ENCODE measurements at places on chromosomes 6 and 20.

DNA sequence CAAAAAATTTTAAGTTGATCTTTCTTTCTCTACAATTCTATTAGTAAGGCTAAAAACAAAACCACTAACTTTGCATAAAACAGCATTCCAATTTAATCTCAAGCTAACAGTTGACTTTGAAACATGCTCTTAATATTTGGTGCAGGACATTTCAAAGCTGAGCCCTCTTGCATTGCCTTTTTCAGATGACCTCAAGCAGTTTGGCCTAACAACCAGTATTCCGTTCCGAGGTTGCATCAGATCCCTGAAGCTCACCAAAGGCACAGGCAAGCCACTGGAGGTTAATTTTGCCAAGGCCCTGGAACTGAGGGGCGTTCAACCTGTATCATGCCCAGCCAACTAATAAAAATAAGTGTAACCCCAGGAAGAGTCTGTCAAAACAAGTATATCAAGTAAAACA lies 194.0 kb downstream of the ARHGAP18 start:
- DNase-seq, result no peak

GRCh38 chr6:104705095-104705707 lies 154.5 kb downstream of the HACE1 start:
- DNase-seq, result no peak

GRCh38 chr20:33007376-33008335 lies at the start of gene BPIFB2:
Gene BPIFB2, plus strand, starts transcription at chr20:33007704. Its CDS starts 871 bp downstream, at chr20:33008575.
- no peak for DNase-seq

DNA sequence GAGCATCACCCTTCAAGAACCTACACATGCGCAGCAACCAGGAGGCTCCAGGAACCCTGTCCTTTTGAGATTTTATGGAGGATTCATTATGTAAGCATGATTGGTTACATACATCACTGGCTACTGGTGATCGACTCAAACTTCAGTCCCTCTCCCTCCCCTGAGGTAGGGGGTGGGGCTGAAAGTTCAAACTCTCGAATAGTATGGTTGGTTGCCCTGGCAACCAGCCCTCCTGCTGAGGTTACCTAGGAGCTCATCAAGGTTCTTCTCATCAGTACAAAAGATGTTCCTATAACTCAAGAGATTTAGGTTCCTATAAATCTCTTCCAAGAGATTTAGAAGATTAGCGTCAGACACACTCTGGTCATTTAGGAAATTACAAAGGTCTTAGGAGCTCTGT lies 21.9 kb upstream of the ZSCAN9 start:
- no peak for DNase-seq

DNA sequence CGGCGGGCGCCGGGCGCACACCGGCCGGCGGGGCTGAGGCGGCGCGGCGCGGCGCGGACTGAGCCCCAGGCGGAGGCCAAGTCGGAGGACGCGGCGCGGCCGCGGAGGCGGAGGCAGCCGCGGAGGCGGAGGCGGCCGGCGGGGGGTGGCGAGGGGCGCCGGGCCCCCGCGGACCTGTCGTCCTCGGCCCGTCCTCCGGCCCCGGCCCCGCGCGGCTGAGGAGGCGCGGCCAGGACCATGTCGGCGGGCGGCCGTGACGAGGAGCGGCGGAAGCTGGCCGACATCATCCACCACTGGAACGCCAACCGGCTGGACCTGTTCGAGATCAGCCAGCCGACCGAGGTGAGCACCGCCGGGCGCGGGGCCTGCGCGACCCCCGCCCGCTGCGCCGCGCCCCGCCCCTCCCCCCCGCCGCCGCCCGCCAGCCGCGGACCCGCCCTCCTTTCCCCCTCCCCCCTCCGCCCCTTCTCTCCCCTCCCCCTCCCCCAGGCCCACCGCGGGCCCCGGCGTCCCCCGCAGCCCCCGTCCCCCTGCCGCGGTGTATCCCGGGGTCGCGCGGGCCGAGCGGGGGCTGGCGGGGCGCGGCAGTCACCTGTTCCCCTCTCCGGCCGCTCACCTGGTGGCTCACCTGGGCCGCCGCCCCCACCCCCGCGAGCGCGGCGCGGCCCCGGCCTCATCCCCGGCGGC lies at the start of gene AFDN:
AFDN (plus strand) TSS at position 16 of the 687 bp plus-strand sequence; CDS start at position 238, 222 bp downstream.
- DNase-seq, result no peak

GRCh38 chr20:63957690-63958441 lies 1.6 kb upstream of the UCKL1 start:
- DNase-seq, result no peak

DNA sequence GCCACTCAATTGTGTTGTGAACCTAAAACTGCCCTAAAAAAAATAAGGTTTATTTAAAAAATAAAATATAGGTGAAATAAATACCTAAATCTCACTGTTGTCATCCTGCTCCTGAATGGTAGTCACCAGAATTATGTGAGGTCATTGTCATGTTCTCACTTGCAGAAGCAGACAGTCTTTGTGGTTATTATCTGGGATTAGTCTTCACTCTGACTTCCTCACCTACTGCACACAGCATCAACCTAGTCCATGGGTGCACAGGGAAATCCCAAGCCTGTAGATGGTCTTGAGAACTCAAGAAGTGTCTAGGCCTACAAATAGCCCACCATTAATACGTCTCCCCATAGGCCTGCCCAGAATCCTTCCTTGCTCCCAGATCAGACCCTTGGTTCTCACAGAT lies 97.0 kb downstream of the FOXF2 start:
- DNase-seq, result no peak

DNA sequence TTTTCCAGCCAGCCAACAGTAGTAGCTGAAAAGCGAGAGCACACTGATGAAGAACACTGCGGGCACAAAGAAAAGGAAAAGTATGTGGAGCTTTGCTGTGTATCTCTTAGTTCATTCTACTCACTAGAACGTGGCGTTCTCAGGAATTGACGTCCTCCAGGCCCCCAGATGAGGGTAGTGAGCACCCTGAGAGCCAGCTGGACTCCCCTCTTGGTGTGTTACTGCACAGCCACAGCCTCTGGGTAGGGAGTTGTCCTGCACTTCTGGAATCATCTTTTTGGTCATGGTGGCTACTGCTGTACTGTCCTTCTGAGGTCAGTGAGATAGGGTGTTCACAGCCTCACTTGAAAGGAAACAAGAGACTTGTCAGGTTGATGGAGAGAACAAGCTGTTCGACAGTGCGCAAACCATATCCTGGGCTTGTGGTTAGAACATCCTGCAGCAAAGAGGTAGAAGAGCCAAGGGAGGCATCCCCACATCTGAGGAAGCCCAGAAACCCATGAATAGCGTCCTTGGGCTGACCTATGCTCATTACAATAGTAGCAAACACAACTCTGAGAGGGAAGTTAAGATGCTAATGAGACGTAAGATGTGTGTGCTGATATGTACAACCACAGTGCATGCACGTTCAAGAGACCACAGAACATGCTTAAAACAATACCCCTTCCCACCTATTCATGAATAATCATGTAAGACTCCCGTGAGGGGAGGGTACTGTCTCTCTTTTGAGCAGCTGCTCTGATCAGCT lies 14.6 kb upstream of the HLA-F start:
- DNase-seq, result no peak

DNA sequence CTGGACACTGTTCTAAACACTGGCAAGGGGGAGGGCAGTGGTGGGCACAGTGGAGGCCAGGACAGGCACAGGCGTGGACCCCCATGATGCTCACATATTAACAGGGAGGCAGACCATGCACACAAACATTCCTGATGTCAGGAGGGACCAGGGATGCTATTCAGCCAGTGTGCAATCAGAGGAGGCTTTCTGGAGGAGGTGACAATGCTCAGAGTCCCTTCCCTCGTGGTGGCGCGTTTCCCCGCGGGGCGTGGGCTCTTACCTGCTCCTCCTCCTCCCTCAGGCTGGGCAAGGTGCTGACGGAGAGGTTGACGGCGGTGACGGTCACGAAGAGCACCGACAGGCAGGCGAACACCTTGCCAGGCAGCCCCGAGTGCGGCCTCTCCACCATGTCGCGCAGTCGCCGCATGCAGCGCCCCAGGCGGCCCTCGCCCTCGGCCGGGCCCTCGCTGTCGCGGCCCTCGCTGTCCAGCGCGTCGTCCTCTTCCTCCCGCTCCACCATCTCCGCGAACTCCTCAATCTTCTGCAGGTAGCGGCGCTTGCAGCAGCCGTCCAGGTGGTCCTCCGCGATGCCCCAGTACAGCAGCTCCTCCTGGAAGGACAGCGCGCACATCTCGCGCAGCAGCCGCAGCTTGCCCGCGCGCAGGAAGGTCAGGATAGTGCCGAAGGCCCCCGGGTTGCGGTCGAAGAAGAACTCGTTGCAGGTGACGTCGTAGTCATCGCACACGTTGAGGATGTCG lies 13.4 kb downstream of the KCNG1 start:
- DNase-seq, result no peak

GRCh38 chr6:49607391-49607982 lies 29.2 kb downstream of the RHAG start:
- DNase-seq, result no peak

DNA sequence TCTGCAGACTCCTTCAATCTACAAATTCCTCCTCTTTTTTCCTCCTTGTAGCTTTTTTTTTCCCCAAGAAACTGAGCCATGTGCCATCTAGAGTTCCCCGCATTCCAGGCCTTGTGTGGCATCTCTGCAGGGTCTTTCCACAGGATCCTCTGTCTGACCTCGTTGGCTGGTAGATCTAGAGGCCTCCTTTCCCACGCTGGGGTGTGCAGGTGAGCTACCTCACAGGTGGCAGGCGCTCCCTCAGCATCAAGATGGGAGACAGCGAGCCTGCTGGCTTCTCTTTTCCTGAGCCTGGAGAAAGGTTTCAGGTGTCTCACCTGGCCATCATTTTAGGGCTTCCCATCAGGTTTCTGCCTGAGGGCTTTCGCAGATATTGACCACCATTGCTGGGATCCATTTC lies 9.6 kb upstream of the NELFCD start:
- DNase-seq, result no peak

DNA sequence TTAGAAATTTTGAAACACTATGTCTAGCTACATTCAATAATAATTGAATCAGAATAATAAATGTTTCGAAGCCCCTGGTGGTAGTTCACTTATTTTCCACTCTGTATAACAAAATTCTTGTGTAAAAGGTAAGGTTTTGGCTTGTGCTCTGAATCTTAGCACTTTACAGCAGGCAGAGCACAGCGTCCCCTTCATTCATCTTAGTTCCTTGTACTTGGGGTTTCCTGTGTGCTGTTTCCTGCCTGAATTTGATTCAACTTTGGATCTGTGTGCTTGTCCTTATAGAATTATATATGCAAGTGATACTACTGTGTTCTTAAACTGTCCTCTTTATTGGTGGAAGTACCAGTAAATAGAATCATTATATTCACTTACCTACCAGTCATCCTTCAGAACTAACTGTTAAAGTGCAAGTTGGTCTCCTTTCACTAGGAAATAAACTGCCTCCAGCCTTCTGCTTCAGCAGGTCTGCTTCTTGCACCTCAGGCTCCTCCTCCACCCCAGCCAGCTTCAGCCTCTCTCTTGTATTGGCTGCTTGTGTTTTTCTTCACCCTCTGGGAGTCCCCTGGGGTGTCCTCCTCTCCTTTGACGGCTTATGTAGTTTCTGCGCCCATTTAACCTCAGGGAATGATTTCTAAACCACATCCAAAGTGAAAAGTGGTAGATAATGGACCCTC lies 28.8 kb upstream of the TULP4 start:
- DNase-seq, result no peak

DNA sequence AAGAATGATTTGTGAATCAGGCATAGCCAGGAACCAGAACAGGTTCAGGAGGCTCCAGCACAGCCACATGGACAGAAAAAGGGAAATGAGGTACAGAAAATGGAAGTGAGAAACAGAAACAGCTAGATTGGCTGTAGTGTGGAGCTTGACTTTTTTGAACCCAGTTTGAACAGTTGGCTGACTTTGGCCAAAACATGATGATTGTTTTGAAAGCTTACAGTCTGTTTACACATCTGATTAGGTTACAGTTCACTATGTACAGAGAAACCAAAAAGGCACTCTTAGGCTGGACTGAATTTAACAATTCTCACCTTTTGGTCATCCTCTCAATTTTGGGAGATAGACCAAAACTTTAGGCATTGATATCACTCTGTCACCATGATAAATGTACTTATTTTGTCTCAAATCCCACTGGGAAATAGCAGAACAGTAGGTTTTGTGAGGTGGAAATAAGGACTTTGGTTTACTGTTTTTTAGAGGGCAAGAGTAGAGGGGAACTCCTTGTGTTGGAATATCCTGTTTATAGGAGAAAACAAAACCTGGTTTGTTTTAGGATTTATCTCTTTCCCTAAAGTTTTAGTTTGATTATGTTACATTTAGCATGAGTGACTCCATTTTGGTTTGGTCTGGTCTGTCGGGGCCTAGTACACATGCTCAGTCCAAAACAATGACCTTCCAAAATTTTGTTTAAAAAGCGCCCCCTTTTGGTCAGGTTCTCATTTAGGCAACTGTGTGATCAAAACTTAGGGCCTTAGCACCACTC lies 123.1 kb downstream of the OLIG3 start:
- DNase-seq, result no peak

DNA sequence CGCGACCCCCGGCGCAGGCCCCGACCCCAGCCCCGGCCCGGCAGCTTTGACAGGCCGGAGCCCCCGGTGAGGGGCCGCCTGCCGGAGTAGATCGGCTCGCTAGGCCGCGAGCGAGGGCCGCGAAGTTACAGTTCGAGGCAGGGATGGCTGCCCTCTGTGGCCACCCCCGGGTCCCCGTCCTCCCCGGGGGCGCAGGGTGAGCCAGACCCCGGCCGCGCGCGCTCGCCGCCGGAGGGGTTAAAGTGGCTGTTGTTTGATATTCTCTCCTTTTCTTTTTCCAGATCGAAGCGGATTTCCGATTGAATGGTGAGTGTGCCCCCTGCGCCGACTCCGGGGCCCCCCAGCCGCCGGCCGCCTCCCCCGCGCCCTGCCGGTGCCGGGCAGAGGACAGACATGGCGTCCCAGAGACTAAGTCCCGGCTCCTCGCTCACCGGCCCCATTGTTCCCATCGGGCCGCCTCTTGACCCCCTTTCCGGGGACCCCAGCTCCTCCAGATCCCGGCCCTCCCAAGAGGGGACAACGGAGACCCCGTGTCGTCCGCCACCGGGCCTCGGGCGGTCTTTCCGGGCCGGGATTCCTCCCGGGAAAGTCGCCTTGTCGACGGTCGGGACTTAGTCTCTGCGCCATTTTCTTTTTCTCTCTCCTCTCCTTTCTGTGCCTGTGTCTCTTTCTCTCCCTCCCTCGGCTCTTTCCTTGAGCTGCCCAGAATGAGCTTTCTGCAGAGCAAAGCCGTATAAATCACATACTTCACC lies 704 bp downstream of the TOP1 start:
- DNase-seq, result no peak

All from stimulated activated CD8-positive, alpha-beta memory T cell treated with anti-CD3 and anti-CD28 coated beads, Interleukin-4, amount 100 ng/mL, for 24 hours (primary cell).